Stimulated activated CD4-positive, alpha-beta T cell treated with anti-CD3 and anti-CD28 coated beads, Interleukin-1b, Interleukin-23, amount 100 ng/mL, for 24 hours (primary cell): ENCODE measurements at places on chromosomes 3 and 15.

DNA sequence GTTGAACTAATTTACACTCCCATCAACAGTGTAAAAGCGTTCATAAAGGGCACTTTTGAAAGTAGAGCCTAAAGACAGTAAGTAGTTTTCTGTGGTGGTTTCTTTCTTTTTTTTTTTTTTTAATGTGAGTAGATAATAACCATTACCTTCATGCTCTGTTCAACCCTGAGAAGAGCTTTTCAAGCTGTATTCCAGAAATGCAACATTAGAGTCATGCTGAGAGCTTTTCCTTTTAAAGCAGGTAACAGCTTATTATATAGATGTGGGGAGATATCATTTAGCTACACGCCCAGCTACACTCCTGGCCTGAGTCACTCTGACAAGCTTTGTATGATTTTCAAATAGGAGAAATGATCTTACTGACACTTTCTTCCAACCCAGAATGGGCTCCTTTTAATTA is 96.2 kb upstream of the ARHGEF26 start:
- DNase-seq, result no peak

- no peak for DNase-seq
Measured at GRCh38 chr15:77851691-77852090, 219.0 kb upstream of the LINGO1 start.

DNA sequence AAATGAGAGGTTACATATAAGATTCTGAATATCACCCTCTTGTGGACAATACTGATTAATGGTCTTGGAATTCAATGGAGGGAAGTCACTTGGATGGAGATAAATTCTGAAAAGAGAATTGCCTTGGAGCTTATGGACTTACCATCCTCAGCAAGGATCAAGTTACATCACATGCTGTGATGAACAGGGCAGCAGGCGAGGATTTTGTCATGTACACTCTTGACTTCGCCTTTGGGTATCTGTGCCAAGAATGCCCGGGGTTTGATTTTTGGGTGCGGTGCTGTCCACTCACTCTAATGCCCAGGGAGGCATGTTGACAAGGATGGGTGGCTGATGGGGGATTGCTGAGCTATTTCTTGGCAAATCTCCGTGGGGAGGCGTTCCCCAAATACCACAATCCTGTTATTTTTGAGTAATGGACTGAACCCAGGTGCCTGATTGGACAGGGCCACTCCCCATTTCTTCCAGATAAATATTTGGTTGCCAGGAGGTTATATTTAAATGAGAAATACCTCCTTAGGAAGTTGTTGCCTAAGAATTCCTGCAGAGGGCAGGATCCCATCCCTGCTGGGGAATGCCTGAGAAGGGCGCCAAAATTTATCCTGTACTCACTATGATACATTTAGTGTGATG is 96.3 kb downstream of the TPRG1 start:
- no peak for DNase-seq

DNA sequence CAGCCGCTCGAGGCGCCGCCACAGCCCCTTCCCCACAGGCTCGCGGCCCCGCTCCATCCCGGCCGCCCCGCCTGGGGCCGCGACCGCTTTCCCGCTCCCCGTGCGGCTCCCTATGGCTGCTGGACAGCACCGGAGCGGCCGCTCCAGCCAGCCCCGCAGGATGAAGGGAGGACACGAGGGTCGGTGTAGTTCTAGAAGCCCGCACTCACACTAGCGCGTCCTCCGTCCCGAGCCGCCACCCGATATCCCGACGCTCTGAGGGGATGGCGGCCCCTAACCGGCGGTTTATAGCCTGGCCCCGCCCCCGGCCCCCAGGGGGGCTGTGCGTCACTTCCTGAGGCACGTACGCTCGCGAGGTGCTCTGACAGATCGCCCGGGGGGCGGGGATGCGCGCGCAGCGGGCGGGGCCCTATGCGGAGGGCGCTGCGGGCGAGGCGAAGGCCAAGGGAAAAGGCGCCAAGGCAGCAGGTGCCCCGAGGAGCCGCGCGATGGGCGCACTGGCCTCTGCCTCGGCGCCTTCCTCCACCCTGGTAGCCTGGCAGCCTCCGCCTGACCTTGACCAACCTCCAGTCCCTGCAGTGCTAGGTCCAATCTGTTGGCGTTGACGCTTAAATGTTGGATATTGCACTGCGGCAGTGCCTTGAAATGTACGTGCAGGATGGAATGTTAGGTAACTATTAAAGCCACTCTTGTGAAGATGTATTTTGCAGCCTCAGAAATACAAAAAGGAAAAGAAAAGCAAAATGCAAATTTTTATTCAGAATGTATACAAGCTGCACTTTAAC is at the start of gene TFRC:
TSS of gene TFRC (minus strand) at position 257 of the 785 bp plus-strand sequence. CDS start 4,991 bp downstream, outside the sequence.
- DNase-seq, result peak; percentile 91

GRCh38 chr3:5726621-5727020 is 539.1 kb downstream of the EDEM1 start:
- DNase-seq, result no peak

DNA sequence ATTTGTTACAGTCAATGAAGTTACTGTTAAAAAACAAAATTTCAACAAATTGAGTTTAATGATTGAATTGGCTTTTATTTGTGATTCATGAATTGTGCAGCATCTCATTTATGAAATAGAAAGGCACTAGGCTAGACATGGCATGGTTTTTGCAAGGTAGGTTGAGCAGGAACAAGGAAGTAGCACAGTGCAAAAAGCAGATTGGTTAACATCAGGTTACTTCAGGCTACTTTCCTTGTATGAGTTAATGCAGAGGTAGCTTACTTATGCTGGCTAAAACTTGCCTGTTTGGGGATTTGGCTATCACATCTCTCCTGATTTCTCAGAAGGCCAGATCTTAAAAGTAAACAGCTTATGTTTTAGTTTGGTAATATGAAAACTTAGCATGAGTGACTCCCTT is 23.0 kb upstream of the SV2B start:
- no peak for DNase-seq

- DNase-seq, result no peak
Measured at GRCh38 chr15:58213587-58214338, 75.6 kb downstream of the AQP9 start.

DNA sequence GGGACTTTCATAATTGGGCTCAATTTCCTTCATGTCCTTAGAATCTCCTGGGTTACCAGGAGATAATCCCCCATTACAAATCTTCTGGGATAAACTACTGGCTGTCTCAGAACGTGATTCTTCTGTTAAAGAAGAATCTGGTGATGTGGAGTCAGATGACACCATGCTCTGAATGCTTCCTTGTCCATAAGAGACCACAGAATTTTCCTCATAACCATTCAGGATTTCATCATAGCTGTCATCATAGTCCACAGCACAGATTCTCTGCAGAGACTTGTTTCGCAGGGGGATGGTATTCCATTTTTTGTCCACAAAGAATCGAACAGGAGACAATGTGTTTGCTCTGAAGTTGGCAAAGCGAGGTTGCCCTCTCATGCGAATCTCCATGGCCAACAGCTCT is 109.8 kb upstream of the TSPAN3 start:
- DNase-seq, result no peak

DNA sequence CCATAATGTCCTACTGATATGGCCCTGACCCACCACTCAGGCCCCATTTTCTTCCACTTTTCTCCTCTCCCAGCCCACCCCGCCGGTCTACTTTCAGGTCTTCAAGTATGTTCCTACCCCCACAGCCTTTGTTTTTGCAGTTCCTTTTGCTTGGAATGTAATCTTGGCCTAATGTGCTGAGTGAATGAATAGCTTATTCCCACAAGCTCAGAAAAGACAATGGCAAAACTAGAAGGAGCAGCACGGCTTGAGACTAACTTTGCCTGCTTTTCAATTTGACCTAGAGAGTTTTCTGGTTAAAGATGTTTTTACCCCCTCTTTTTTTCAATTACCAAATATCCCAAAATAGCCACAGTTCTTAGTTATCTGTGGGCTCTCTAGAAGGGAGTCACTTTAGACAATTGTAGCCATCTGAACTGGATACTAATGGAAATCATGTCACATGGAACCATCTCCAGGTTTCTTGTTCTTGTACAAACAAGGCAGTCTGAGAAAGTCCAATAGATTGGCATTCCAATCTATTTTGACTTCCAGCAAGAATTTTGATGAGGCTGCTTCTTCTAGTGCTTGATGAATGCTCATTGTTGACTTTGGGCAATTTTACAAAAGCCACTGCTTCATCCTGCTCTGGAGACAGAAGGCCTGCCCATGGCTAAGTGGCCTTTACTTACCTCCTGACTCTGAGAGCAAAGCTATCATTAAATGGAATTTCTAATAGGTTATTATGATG is 16.3 kb upstream of the LMCD1 start:
- DNase-seq, result no peak

- no peak for DNase-seq
Measured at GRCh38 chr3:17552351-17552750, 190.1 kb downstream of the TBC1D5 start.

DNA sequence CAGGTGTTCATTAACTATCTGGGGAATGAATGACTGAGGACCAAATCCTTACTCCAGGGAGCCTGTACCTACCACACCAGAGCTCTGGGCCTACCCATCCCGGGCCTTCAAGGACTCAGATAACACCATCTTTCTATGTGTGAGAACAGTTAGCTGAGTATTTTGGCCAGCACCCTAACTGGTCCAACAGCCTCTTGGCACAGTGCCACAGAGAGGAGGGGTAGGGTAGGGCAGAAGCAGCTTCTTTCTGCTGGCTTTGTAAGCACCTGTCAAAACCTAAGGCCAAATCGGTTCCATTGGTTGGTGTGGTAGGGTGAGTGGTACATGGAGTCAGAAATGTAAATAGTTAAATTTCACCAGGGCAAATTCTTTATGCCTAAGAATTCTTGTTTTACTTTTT is 26.7 kb downstream of the ISL2 start:
- DNase-seq, result no peak

- DNase-seq, result no peak
Measured at GRCh38 chr3:138297059-138297607, 32.5 kb downstream of the NME9 start.
